ENCODE measurements at places on chromosomes 12 and 14.
A peak's percentile ranks its signal among the peaks of the same experiment; 100 is the strongest.

DNA sequence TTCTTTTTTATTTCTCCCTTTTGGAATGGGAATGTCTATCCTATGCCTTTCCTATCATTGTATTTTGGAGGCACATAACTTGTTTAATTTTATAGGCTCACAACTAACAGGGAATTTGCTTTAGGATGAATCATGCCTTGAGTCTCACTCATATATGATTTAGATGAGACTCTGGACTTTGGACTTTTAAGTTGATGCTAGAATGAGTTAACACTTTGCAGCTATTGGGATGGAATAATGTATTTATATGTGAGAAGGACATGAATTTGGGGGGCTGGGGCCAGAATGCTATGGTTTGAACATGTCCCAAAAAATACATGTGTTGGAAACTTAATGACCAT, 365.3 kb downstream of the ZFP36L1 start:
- no peak for DNase-seq

GRCh38 chr12:64270411-64270810, 48.3 kb upstream of the KICS2 start:
- DNase-seq, result no peak

- no peak for DNase-seq
Measured at GRCh38 chr12:91264178-91264577, 81.6 kb upstream of the DCN start.

GRCh38 chr12:94977766-94978468, 25.6 kb downstream of the NDUFA12 start:
- no peak for DNase-seq

GRCh38 chr12:33830070-33830469, 192.2 kb upstream of the ALG10 start:
- no peak for DNase-seq

GRCh38 chr12:62860501-62861411, 74.2 kb downstream of the PPM1H start:
- no peak for DNase-seq

GRCh38 chr14:94373708-94374107, 14.7 kb downstream of the SERPINA1 start:
- peak; percentile 90 for DNase-seq

- DNase-seq, result no peak
Measured at GRCh38 chr12:45214749-45215418, 1.0 kb upstream of the ANO6 start.

GRCh38 chr14:71905860-71906259, 26.4 kb upstream of the RGS6 start:
- DNase-seq, result no peak

- DNase-seq, result peak; percentile 58
Measured at GRCh38 chr12:47935184-47935583, 28.2 kb upstream of the TMEM106C start.

GRCh38 chr14:56422703-56423213, 156.8 kb upstream of the TMEM260 start:
- peak; percentile 31 for DNase-seq

GRCh38 chr14:70665448-70666360, 24.0 kb downstream of the TTC9 start:
- no peak for DNase-seq

DNA sequence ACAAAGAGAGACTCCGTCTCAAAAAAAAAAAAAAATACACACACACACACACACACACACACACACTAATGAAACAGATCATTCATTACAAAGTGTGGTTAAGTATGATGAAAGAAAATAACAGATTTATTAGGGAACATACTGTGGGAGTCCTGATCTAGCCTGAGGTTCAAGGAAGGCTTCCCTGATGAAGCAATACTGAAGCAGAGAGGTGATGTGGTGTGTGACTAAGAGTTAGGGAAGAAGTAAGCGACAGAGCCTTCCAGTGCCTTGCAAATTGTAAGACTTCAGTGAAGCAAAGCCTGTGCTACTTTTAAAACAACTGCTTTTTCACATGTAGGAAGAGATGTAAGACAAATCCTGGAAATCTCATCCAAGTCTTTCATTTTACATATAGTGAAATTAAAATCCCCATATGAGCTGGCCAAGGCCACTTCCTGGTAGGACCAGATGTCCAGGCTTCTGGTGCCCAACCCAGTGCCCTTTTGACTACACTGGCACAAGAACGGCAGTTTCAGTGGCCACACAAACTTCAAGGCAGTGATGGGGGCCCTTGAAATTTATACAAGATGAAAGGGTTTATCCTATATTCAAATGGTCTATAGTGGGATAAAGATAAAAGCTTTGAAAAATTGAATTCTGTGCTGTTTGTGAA, 86.2 kb downstream of the STON2 start:
- DNase-seq, result no peak
